Activated T-helper 1 cell treated with Interleukin-2 at 50 U/mL for 16 hours (primary cell): ENCODE measurements at places on chromosomes 3 and 15.

DNA sequence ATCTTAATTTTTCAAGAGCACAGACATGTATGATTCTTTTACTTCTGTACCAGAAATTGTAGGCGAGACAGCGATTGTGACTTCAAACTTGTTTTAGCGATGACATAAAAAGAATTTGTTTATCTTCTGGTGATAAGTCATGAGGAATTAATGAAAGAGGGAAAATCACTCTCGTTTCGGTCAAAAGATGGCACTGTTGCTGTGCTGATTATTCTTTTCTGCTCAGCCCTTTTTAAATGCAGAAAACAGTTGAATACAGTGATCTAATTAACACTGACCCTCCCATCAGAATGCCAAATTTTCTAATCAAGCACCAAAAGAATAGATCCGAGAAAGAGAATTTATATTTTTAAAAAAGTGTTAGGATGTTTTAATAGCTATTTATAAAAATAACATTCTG is 52.6 kb downstream of the NSUN3 start:
- DNase-seq: no peak

DNA sequence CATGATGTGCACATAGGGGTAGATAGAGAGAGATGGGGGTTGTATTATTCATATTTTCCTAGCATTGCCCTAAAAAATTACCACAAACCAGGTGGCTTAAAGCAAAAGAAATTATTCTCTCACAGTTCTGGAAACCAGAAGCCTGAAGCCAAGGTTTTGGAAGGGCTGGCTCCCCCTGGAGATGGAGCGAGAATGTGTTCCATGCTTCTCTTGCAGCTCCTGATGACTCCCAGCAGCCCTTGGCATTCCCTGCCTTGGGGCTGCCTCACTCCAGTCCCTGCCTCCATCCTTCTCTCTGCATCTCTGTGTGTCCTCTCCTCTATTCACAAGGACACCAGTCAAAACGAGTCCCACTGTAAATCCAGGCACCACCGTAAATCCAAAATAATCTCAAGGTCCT is 91.5 kb upstream of the FAM174B start:
- DNase-seq: no peak

DNA sequence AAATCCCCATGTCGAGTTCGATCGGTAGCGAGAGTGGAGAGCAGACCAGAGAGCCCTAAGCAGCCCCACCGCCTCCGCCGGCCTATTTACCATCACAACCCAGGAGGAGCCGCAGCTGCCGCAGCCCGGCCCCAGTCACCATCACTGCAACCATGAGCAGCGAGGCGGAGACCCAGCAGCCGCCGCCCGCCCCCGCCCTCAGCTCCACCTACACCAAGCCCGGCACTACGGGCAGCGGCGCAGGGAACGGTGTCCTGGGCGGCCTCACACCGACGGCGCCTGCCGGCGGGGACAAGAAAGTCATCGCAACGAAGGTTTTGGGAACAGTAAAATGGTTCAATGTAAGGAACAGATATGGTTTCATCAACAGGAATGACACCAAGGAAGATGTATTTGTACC is 89.5 kb upstream of the TPM1 start:
- DNase-seq: no peak

DNA sequence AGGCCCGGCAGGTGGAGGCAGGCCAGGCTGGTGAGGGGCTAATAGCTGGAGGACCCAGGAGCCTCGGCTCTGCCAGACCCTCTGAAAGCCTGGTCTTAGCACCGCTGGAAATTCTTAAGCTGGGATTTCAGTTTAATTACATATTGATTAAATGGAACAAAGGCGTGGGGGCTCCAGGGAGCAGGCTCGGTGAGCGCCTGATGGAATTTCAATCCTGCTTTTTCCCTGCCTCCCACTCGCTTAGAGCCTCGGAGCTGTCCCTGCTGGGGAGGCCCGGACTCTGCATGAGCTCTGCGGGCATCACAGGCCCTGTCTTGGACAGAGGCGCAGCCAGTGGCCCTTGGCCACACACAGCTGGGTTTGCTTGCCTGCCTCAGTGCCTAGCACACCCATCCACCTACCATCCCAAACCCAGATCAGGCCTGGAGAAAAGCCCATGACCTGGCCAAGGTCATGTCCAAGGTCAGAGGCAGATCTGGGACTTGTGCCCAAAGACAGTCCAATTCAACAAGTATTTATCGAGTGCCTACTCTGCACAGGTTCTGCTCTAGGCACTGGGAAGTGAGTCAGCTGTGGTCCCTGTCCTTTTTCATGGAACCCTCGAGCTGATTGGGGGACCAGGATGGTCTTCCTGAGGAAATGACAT is 40.6 kb downstream of the LINGO1 start:
- DNase-seq: no peak

GRCh38 chr3:27578032-27578431 is 93.8 kb upstream of the SLC4A7 start:
- no peak for DNase-seq

GRCh38 chr3:52982839-52983238 is 63.0 kb downstream of the SFMBT1 start:
- no peak for DNase-seq

DNA sequence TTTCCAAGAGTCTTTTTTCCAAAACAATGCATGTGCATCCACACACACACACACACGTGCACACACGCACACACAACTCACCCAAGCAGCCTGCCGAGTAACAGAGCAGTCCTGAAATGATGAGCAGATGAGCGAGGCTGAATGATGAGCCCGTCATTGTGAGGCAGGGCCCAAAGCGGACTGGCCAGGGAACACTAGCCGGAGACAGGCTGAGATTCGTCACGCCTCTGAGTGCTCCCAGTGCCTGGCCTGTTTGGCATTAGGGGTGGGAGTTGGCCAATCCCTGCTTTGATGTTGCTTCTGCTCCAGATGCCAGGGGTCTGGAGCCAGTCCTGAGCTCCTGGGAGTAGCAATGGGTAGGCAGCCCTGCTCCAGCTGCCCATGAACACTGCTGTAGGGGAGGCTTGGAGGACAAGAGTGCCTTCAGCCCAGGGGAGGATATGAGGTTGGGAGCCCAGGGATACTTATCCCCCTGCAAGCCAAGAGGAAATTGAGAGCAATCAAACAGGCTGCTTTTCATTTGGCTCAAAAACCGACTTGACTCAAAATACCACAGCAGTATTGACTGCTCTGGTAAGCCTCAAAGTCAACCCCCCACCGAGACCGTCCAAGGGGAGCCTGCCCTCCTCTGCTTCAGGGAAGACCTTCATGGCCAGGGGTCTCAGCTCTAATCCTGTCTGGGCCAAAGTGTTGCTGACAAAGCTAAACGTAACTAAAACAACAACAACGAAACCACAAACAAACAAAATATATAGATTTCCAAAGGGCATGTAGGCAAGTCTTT is 22.9 kb downstream of the COLQ start:
- no peak for DNase-seq

GRCh38 chr3:107525644-107526305 is 3.0 kb downstream of the BBX start:
- DNase-seq: no peak

DNA sequence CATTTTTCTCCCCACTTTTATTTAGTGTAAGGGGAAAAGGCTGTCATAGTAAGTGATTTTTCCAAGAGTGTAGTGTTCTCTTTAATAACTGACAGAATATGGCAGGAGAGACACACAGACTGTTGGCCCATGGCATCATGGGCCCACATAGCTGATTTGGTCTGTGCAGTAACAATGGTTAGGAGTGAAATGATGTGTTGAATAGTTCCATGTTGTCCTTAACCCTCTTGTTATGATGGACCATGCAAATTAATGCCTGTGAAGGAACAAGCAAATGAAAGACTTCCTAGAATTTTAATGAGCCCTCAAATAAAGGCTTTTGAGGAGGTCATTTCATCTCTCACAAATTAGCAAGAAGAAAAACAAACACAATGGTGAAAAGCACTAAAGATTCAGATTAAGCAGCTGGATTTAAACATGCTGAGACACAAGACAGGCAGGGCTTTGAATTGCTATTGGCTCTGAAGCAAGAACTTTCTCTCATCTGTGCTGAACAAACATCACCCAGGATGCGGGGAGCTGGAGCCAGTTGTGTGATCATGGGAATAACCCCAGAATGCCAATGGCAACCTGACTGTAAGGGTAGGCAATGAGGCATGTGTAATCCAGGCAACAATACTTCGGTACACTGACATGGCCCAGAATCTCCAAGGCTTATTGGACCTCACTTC is 136.7 kb upstream of the VEPH1 start:
- no peak for DNase-seq

- DNase-seq: no peak
These were observed 4.8 kb downstream of the GPR171 start for GRCh38 chr3:151197981-151198767.

GRCh38 chr3:175270866-175271265 is 411.7 kb downstream of the NAALADL2 start:
- no peak for DNase-seq

DNA sequence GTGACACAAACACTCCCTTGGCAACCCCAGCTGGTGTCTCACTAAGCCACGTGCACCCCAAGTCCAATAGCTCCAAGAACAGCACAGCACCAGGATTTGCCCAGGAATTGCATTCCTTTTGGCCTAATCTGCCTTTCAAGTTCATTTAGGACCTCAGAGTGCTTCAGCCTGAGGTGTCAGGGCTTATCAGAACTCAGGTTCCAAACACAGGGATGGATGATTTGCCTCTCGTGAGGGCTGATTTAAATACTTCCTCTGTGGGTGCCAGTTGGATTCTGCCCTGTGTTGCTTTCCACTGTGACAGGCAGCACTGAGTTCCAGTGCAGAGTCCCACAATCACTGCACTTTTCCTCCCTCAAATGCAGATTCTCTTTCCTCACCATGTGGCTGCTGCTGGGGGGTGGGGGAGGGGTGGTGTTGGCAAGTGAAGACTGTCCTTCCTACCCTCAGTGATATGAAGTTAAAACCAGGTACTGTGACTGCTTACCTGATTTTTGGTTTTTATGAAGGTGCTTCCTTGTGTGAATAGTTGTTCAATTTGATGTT is 204.3 kb upstream of the STAC start:
- no peak for DNase-seq

GRCh38 chr15:41659190-41659589 is 1.0 kb upstream of the MGA start:
- DNase-seq: no peak

DNA sequence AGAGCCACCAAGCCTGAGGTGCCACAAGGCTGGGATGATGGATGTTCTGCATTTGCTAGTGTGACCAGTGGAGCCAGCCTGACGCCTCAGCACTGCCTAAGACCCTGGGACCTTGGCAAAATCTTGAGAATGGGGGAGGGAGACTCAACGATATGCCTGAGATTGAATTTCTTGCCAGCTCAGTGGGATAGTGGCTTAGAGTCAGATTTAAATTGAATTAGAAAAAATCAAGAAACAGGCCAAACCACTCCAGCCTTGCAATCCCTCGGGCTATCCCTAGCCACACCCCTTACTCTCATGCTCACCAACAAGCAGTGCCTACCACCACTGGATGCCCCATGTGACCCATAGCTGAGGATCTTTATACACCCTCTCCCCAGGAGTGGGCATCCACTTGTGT is 18.7 kb upstream of the PDE8A start:
- DNase-seq: no peak

DNA sequence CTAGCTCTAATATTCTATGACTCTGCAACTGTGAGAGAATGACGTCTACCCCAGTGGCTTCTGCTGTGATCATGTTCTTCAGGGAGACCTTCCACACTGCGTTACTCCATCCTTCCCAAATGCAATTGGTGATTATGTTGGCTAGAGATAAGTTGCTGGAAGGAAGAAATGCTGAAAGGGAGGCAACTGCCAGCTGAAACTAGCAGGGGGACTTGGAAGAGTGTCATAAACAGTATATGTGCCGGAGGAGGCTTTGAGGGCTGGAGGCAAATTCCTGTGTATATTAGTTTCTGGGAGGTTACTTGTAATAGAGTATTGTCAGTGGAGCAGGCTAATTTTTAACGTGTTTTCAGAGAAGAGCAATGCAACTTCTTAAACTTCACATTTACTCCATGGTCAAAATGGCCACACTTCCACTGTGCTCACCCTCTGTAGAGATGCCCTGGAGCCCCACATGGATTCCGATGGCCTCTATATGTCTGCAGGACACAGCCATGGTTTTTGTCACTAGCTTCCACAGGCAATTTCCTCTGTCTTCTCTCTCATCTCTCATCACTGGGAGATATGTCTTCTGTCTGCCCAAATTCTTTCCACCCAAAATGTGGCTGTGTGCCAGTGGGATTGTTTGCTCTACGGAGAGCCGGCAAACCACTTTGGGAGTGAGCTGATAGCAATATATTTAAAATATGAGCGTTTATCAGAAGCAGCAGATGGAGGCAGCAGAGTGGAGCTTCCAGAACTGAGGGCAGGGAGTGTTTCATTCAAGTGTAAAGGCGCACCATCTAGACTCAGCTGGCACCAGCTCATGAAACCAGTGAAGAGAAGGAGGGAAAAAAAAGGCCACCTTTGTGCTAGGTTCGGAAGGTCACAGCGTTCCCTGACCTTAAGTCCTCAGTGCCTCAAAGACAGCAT is 13.3 kb upstream of the CD47 start:
- DNase-seq: no peak

- DNase-seq: no peak
These were observed 239.1 kb downstream of the MCTP2 start for GRCh38 chr15:94470492-94470891.

GRCh38 chr3:16472593-16472992 is 40.9 kb downstream of the RFTN1 start:
- DNase-seq: no peak

DNA sequence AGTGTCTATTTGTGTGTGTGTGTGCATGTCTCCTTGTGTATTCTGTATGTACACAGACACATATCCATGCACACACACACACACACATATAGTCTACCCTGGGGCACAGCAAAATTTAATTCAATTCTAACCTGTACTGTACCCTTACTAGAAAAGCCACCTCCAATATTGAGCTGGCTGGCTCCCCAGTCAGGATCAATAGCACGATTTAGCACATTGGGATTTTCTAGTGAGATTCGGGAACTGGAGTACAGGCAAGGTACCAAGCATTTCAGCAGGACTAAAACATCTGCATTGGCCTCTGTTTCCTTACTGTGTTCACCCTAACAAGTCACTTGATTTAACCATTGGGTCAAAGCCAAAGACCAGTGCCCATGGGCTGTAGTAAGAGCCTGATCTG is 13.2 kb downstream of the FSTL1 start:
- DNase-seq: no peak

DNA sequence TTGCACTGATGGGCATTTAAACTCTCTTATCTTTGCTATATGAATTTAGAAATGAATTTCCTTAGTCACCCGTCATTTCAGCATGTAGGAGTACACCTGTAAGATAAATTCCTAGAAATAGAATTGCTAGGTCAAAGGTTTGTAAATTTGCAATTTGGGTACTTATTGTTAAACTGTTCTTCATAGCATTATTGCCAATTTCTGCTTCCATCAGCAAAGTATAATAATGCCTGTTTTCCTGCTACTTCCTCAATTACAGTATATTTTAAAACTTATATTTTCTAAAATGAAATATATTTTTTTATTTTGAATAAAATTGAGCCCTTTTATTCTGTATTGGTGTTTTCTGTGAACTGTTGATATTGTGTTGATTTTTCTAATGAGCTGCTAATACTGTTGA is 16.3 kb upstream of the MCF2L2 start:
- no peak for DNase-seq
